ENCODE measurements at places on chromosomes 11 and 22.

DNA sequence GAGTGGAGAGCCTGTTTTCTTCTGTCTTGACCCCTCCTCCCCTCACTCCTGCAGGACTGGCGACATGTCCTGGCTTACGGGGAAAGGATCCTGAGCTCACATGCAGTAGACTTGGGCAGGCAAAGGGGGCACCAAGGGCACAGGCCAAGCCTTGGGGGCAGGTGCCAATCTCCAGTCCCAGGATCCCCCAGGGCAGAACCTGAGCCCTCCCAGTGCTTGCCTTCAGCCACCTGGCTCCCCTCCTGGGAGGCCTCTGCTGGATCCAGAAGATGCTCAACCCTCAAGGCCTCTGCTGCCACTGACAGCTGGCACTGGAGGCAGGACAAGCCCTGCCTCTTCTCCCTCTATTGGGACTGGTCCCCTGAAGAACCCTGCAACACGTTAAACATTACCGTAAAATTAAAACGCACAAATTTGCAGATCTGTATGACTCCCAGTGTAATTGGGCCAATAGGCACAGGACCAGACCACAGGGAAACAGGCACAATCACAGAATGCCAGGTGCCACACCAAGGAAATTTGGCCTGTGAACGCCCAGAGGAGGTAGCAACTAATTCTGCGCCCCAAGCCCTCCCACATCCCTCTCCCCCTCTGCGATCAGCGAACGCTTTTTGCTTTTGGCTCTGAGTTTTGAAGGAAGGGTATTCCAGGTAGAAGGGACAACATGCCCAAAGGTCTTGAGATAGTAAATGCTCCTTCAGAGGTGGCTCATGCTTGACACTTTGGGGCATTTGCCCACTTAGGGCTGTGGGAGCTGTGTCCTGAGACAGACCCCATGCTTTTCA lies 967 bp upstream of the LZTR1 start:
- no peak for DNase-seq

DNA sequence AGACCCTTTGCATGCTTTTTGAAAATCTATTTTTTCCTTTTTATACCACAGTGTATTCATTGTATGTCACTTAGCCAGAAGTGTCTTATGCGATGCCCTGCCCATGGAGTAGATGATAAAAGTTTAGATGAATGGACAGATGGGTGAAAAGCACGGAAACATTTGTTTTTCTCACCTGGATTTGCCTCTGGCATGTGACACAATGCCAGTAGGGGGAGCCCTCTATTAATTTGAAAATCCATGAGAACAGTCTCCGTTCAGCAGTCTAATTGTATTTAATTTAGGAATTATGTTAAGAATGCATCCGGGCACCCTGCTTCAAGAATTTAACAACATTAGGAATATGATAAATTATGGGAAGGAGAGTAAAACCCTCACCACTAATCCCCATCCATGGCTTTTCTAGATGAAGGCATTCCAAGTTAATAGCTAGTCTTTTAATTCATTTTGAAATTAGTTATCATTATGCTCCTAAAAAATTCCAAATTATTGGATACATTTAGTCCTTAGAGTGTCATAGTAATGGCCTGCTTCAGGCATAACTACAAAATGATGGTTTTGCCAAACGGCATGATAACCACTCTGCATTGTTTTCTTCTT lies 55.3 kb upstream of the ALKBH3 start:
- DNase-seq, result no peak

- DNase-seq, result no peak
These were observed 654.3 kb downstream of the NTM start for GRCh38 chr11:132024587-132025295.

DNA sequence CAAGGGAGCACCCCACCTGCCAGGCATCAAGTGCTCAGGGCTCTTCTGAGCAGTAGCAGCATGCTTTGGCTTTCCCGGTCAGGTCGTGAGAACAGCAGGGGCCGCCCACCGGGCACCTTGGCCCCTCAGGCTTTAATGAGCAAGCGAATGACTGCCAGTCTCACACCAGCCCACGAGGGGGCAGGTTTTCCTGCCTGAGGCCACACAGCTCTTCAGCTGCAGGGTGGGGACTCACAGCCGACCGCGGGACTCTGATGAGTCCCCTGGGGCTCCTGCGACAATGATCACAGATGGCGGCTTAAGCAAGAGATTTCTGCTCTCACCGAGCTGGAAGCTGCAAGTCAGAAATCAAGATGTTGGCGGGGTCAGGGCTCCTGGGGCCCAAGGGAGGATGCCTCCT lies 14.3 kb upstream of the FGF19 start:
- DNase-seq, result no peak

DNA sequence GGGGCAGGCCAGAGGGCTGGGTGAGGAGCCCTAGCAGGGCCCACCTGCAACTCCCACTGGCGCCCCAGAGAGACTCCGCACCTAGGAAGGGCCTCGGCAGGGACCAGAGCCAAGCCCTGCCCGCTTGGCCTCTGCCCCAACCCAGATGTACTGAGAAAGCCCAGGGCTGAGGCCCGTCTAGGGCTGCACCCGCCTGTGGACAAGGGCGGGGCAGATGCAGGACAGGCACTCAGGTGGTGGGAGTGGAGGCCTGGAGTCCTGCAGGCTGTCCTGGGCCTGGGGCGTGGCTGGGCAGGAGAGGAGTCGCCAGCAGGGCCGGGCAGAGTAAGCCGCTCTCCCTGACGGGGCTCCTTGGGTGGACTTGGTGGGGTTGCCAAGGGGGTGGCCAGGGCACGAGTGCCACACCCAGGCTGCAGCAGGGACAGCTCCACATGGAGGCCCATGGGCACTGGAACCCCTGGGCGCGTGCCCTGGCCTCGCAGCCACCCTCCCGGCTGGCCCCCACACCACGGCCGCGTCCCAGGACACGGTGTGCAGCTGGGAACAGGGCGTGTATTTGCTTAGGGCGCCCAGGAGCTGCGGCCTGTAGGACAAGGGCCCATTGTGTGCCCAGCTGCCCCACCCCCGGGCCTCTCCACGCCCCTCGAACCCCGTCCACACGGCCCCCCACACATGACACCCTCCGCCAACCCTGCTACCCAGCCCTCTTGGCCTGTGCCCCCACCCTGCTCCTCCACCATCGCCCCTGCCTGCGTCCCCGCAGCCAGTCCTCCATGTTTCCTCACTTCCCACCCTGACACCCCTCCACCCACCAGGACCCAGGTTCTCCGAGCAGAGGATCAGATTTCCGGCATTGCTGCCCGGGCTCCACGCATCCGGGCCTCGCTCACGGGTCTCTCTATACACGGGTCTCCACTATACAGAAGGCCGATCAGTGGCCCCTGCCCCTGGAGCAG lies 11.3 kb upstream of the PIM3 start:
- DNase-seq, result peak; percentile 91

DNA sequence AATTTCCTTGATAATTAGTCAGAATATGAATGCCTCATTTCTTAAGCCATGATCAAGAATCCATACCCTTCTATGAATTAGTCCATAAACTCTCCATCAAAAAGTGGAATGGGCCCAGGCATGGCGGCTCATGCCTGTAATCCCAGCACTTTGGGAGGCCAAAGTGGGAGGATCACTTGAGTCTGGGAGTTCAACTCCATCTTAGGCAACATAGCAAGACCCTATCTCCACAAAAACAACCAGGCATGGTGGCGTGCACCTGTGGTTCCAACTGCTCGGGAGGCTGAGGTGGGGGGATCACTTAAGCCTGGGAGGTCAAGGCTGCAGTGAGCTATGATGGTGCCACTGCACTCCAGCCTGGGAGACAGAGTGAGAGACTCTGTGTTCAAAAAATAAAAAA lies 52.1 kb upstream of the SHANK2 start:
- DNase-seq, result no peak

GRCh38 chr11:15615398-15616096 lies 500.8 kb downstream of the INSC start:
- no peak for DNase-seq

GRCh38 chr11:14907411-14908213 lies 15.6 kb upstream of the CYP2R1 start:
- DNase-seq, result peak; percentile 32

DNA sequence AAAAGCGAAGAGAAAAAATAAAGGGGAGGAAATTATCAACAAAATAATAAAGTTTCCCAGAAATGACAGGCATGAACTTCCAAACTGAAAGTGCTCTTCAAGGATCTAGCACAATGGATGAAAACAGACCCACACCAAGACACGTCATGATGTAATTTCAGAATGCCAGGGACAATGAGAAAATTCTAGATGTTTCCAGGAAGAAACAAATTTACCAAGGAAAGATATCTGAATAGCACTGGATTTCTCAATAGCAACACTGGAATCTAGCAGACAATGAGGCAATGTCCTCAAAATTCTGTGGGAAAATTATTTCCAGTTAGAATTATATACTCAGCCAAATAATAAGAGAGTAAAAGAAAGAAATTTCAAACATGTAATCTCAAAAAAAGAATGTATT lies 46.0 kb downstream of the DENND5A start:
- DNase-seq, result no peak

- DNase-seq, result no peak
These were observed 90.8 kb upstream of the APOA1 start for GRCh38 chr11:116928102-116928777.

- no peak for DNase-seq
These were observed 1329.0 kb downstream of the LRRC4C start for GRCh38 chr11:40130427-40130826.

DNA sequence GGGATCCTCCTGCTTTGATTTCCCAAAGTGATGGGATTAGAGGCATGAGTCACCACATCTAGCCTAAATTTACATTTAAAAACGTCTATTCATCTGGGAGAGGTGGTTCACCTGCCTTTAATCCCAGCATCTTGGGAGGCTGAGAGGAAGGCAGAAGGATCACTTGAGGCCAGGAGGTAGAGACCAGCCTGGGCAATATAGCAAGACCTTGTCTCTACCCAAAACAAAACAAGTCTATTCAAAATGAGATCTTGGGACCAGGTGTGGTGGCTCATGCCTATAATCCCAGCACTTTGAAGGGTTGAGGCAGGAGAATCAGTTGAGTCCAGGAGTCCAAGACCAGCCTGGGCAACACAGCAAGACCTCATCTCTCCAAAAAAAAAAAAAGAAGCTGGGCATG lies 4.9 kb upstream of the UBASH3B start:
- no peak for DNase-seq

- DNase-seq, result no peak
These were observed 113.3 kb upstream of the SLC22A12 start for GRCh38 chr11:64477675-64478074.

- DNase-seq, result no peak
These were observed 7.4 kb upstream of the PELI3 start for GRCh38 chr11:66459138-66459778.

DNA sequence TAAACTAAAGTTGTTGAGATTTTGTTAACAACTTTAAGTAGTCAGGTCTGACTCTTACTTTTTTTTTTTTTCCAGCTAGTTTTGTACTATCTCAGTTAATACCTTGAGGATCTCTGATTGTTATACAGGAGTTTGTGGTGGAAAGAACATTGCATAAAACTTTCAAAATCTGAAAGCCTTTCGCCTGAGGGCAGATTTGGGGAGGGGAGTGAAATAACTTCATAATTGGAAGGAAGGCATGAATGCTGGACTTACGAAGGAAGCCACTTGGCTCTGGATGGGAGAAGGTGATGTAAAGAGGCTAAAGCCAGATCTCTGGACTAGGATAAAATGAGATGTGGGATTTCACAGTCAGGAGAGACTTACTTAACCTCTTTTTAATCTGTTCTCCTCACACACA lies 18.2 kb upstream of the FAT3 start:
- no peak for DNase-seq

DNA sequence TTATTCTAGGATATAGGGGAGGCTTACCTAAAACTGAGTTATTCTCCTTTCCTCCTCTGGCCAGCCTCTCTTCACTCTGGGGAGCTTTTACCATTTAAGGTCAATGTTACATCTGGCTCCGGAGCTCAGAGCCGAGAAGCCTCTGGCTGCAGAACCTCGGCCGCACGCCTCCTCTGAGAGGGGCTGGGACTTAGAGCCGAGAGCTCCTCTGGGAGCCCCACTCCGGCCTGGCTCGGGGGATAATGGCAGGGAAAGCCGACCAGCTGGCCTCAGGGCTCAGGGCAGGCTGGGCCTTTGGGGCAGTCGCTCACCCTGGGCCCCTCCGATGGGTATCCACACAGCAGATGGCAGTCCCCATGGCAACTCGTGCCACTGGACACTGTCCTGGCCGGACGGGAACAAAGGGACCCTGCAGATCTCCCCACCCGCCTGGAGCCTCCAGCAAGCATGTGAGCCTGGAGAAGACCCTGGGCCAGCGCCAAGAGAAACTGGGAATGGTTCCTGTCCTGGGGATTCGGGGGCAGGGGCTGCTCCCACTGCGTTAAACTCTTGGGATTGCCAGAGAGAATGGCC lies at the start of gene IRAG1:
IRAG1 (minus strand) TSS at position 247 of the 573 bp plus-strand sequence; CDS start at position 94, 153 bp downstream.
- no peak for DNase-seq

GRCh38 chr22:49100773-49101172 lies 726.9 kb downstream of the BRD1 start:
- DNase-seq, result no peak

DNA sequence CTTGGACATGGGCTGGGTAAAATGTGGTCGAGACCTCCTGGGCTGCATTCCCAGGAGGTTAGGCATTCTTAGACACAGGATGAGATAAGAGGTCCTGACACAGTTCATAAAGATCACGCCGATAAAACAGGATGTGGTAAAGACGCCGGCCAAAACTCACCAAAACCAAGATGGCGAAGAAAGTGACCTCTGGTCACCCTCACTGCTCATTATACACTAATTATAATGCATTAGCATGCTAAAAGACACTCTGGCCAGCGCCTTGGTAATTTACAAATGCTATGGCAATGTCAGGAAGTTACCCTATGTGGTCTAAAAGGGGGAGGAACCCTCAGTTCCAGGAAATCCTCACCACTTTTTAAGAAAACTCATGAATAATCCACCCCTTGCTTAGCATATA lies 983.3 kb downstream of the OPCML start:
- DNase-seq, result no peak

- peak; percentile 8 for DNase-seq
These were observed 50.5 kb upstream of the LRRC55 start for GRCh38 chr11:57131080-57131790.

DNA sequence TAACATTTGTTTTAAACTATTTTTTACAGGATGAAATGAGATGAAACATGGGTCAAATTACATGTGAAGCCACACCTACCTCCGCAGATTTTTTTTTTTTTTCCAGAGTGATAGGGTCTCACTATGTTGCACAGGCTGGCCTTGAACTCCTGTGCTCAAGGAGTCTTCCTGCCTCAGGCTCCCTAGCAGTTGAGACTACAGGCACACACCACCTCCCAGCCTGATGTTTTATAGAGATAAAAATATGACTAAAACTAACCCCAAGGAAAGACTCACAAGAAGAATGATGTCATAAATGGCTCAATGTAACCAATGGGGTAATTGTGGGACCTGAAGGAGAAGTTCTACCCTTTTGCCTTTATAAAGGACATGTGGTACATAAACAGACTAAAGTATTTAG lies 52.3 kb upstream of the SOX6 start:
- DNase-seq, result no peak

DNA sequence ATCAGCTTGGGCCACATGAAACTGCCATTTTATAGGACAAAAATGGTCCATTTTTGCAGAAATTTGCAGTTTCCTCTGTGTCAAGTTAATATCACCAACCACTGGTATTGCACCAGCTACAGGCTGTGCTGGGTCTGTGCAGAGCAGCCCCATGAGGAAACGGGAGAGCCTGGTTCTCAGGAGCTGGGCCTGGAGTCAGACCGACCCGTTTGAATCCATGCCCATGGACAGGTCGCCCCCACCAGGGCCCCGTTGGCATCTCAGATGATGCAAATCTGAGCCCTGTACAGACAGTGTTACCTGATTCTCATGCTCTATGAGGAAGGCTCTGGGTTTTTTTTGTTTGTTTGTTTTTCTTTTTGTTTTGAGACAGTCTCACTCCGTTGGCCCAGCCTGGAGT lies 9.8 kb upstream of the SEC14L6 start:
- no peak for DNase-seq
